Activated T-helper 1 cell treated with anti-CD3 and anti-CD28 coated beads, Interleukin-12 subunit alpha, Interleukin-12 subunit beta, Interleukin-2, Interleukin-4 antibody, amounts not matched to agents 30 ng/mL and 10 ng/mL and 1 ng/mL, durations not matched to agents 14 hours and 24 hours and 36 hours (primary cell): ENCODE measurements at places on chromosomes 12 and 14.

DNA sequence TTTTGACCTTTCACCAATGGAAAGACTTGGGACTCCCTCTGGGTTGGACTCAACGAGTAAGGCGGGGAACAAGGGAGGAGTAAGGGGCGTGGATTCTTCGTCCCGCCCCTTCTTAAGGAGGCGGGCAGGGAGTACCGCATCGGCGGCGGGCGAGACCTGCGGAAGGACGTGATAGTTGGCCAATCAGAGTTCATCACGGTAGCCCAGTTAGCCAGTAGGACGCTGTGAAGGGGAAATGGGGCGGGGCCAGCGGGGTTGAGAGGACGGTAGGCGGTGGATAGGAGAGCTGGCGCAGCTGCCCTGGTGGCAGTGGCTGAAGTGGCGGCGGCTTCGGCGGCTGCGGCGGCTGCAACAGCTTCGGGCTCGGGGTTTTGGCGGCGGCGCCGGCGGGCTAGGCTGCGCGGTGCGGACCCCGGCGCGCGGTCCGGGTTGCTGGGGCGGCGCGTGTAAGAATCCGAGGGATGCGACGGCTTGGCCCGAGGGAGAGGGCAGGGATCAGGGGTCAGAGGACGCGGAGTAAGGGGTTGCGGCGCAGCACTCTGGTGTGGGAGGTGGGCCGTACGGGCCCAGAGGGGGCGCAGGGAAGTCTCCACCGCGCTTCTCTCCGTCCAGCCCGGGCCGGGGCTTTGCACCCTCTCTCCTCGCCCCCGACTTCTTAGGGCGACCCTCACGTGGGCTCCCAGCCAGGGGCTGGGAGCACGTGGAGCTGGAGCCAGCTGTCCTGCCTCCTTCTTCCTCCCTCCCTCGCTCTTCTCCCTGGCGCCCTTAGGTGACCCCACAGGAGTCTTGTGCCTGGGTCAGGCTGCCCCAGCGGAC, at the start of gene TPCN1:
TSS of gene TPCN1 (plus strand) at position 284 of the 816 bp plus-strand sequence. CDS start 5,389 bp downstream, outside the sequence.
- DNase-seq: peak; percentile 99

- DNase-seq: peak; percentile 95
These were observed 45.8 kb upstream of the PNMA1 start for GRCh38 chr14:73759714-73760597.

- DNase-seq: no peak
These were observed 225.0 kb upstream of the G2E3 start for GRCh38 chr14:30333934-30334333.

DNA sequence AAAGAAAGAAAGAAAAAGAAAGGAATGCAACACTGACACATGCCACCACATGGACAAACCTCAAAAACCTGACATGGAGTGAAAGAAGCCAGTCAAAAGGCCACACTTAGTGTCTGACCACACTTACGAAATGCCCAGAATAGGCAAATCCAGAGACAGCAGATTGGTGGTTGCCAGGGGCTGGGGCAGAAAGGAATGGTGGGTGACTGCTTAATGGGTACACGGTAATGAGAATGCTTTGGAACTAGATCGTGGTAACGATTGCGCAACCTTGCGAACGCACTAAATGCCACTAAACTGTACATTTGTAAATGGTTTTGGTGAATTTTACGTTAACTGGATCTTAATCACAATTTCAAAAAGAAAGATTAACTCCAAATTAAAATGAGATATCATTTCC, 39.5 kb downstream of the SCARB1 start:
- DNase-seq: no peak

GRCh38 chr14:103423050-103423461, 37.8 kb downstream of the MARK3 start:
- no peak for DNase-seq

DNA sequence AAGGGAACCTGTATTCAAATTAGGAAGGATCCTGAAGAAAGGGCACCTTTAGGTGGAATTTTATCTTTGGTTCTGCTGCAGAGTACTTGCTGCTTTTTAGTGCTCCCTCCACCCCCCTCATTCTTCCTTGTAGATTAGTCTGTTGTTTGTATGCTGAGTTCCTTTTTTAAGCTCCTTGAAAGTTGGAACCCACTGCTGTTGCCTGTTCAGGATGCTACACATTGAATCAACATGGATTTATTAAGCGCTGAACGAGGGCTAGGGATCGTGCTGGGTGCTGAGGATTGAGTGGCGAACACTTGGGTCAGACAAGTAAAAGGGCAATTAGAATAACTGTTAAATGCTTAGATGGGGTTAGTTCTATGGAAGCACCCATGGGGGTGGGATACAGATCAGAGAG, 884 bp upstream of the AMN1 start:
- no peak for DNase-seq

DNA sequence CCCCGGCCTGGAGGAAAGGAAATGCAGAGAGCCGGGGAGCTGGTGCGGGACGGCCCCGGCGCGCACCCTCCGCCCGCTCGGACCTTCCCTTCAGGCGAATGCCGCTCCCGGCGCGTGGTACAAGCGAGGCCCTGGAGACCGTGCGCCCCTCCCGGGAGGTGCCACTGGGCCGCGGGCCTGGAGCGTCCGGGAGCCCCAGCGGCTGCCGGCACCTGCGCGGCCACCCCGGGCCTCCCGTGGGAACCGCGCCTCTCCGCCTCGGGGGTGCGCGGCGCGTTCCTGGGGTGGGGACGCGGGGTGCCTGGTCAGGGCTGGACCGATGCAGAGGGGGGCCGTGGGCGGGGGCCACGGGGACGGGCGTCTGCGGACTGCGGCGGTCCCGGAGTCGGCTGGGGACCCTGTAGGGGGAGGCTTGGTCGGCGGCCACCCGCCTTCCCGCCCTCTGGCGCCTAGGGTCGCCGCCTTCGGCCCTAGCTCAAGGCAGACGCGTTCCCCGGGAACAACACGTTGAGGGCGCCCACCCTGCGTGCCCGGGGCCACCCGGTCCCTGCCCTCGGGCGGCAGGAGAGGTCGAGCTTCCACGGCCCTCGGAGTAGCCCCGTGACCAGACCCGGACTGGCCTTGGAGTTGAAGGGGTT, 599 bp downstream of the PAPLN start:
- no peak for DNase-seq

DNA sequence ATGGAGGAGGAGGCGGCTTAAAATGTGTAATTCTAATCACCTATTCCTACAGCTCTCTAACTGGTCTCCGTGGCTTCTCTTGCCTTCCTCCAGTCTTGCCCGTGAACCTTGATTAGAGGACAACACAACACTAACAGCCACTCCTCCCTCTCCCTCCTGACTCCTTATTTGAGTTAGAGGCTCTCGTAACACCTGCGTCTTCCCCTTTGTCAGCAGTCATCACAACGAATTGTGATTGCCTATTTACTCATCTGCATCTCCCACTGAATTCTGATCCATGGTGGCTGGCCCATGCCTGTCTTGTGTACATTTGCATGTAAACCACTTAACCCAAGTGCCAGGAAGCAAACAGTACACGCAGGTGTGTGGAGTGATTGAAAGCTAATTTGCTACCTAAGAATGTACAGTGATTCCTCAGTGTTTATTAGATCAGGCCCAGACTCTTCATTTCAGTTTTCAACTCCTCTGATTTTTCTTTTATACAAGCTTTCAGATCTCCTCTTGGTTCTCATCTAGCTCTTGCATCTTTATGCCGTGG, 154.5 kb downstream of the MON2 start:
- no peak for DNase-seq

- DNase-seq: no peak
These were observed 2.0 kb upstream of the LRP1-AS start for GRCh38 chr12:57149245-57149900.

GRCh38 chr14:76759589-76759988, 1.7 kb upstream of the VASH1 start:
- no peak for DNase-seq

GRCh38 chr12:23699031-23699430, 250.4 kb downstream of the SOX5 start:
- no peak for DNase-seq

GRCh38 chr12:39319180-39319579, 123.7 kb downstream of the KIF21A start:
- DNase-seq: no peak

GRCh38 chr14:53630336-53630735, 326.3 kb downstream of the BMP4 start:
- no peak for DNase-seq

DNA sequence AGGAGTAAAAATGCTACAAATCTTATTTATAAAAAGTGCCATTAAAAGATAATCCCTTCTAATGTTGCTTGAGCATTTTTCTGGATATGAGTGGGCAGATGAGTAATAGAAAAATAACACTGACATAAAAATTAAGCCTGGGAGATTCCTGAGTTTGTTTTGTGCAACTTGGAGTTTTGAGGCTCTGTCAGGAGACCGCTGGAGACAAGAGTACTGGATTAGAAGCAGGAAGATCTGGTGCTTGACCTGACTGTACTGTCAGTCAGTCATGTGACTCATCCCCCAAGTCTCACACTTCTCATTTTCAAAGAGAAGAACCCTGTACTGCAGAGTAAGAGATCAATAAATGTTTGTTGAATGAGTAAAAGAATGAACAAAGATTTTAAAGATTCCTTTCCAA, 29.4 kb downstream of the ANO4 start:
- DNase-seq: no peak

DNA sequence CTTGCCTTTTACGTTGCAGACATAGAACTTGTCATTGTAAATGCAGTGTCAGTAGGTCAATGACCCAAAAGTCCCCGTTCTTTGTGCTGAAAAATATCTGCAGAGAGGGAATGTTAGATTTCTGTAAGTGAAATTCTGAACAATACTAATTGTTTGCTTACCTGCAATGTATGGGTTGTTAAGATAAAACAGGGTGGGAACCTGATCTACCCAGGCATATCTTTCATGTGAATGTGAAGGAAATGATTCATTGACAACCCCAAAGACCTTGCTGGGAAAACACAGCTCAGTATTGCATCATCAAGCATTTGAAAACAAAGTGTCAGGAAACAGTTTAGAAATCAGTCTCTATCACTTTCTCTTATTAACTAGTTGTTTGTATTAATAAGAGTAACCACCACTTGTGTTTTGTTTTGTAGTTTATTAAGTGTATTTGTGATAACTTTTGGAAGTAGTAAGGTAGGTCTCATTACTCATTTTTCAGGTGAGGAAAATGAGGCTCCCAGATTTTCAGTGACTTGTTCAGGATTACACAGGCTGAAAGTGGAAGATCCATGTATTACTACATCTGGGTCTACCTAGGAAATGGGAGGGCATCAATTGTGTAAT, 57.9 kb upstream of the SLC38A2 start:
- DNase-seq: peak; percentile 6

DNA sequence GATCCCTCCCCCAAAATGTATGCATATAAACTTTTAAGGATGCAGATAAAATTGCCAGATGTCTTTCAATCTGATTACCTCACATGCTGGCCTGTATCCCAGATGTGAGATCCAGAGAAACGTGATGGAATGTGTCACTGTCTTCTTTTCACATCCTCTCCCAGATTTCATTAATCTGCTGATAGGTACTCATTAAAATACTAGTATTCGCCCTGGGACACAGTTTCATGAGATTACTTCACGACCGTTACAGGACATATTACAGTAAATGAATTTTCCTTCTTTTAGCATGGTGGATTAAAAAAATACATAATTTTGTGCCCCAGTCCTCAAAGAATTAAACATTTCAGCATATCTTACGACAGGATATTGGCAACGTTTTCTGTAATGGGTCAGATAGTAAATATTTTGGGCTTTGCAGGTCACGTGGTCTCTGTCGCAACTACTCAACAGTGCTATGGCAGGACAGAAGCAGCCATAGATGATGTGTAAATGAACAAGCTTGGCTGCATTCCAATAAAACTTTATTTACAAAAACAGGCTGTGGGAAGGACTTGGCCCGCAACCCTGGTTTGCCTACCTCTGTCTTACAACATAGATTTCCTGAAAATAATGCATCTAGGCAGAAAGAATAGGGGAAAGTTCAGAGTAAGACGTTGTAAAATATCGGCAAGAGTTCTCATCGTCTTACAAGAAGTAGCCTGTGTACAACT, 156.0 kb upstream of the DIO3 start:
- DNase-seq: no peak

DNA sequence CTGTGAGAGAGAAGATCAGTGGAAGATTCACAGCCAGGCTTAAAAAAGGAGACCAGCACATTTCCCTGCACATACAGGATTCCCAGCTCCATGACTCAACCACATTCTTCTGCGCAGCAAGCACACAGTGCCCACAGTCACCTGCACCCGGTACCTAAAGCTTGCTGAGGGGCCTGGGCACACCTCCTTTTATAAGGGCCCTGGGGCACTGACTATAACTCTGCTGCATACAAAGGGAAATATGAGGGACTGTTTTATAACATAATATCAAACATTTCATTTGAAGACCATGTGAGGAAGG, 322.9 kb downstream of the DAD1 start:
- no peak for DNase-seq

GRCh38 chr12:87165733-87166375, 863.3 kb downstream of the C12orf50 start:
- DNase-seq: no peak

GRCh38 chr14:53452005-53452673, 299.0 kb upstream of the DDHD1 start:
- DNase-seq: no peak

- DNase-seq: no peak
These were observed 16.5 kb downstream of the VDR start for GRCh38 chr12:47888153-47888819.

- no peak for DNase-seq
These were observed 1.6 kb downstream of the STXBP6 start for GRCh38 chr14:25048170-25049016.

DNA sequence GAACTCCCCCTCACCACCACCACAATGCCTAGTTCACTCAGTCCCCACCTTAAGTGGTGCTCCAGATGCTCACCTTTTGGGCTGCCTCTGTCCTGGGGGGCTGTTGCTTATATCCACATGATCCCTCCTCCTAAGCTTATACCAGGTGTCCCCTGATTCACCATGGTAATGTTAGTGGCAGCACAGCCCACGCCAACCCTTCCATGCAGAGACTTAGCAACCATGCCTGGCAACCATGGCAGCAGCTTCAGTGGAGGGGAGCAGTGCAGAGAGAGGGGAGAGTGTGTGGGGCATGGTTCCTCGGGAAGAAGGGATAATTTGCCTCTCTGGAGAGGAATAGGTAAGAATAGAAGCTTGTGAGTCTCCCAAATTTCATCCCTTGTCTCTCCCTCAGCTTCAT, 1.2 kb upstream of the DDN start:
- no peak for DNase-seq

GRCh38 chr12:4584896-4585295, 22.9 kb downstream of the DYRK4 start:
- DNase-seq: no peak

GRCh38 chr12:164207-164606, 49.8 kb downstream of the SLC6A12 start:
- no peak for DNase-seq

DNA sequence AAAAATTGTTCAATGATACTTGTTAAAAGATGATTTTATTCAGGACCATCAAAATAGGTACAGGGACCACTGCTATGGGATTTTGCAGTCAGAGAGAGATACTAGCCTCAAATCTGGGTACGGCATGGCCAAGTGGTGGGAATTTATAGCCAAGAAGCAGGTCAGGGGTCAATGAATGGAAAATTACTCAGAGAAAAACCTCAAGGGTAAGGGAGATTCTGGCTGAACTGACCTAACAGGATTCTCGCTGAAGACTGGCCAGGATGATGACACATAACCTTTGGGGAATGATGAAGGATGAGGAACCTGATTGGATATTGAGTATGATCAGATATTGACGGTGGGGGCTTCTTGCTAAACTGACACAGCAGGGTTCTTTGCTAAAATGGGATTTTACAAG, 32.7 kb downstream of the DEPDC4 start:
- DNase-seq: no peak
